Testis (tissue), 5 donors: ENCODE measurements at places on chromosomes 4 and X. TPM values are rescaled to one million over a fixed set of nuclear protein-coding genes. Genes with fewer than 3 reads are reported as not detected.

DNA sequence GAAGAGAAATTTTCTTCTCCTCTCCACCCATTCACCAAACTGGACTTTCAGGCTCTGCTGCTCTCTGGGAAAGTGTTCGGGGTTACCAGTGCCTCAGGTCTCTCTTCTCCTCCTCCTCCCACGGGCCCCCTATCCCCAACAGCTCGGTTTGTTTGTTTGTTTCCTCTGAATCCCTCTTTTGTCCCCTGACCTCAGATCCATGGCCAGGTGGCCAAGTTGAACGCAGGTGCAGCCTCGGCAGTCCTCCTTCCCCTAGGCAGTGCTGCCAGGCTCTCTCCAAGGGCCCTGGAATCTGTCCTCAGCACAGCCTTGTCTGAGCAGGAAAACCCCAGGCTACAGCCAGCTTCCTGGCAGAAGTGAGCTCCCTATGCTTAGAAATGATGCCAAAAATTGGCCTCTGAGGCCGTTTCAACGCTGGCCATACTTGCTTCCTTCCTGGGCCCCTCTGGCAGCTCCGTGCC lies 60.0 kb downstream of the FHDC1 start:
- no peaks in the 10 kb centered on the region for H3K4me1 ChIP-seq
- no peaks in the 10 kb centered on the region for H3K36me3 ChIP-seq
- no peaks in the 10 kb centered on the region for H3K27me3 ChIP-seq
- no peak overlapping the region for H3K27ac ChIP-seq
- no peak overlapping the region for H3K4me3 ChIP-seq
- DNase-seq: no peak

ASMT gene
- 0.37 TPM for total RNA-seq

VSIG1 gene
- total RNA-seq: 333 TPM

GRCh38 chrX:21745756-21746155 lies 12.2 kb downstream of the SMPX start:
- no peaks in the 10 kb centered on the region for H3K27me3 ChIP-seq
- peak; percentile 51 for DNase-seq
- no peak overlapping the region for H3K27ac ChIP-seq
- no peaks in the 10 kb centered on the region for H3K4me1 ChIP-seq
- H3K4me3 ChIP-seq: no peak overlapping the region

DNA sequence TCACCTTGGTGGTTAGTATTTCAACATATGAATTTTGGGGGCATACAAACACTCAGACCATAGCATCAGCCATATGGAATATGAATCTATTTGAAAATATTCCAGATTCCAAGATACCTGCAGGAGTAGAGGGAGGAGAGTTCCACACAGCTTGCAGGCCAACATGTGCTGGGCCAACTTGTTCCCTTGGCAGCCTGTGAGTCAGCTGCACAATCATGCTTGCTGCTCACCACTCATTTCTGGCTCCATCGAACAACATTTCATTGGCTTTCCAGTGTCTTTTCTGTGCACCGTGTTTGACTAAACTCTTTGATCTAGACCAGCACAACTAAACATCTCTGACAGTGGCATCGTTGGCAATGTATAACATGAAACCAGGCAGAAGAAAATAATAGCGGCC lies 282.5 kb upstream of the RASGEF1B start:
- no peaks in the 10 kb centered on the region for H3K36me3 ChIP-seq
- DNase-seq: no peak
- H3K4me1 ChIP-seq: no peaks in the 10 kb centered on the region
- H3K27ac ChIP-seq: no peak overlapping the region

PLP1 gene
- total RNA-seq: 119 TPM

CT45A3 gene
- total RNA-seq: 19.9 TPM

DNA sequence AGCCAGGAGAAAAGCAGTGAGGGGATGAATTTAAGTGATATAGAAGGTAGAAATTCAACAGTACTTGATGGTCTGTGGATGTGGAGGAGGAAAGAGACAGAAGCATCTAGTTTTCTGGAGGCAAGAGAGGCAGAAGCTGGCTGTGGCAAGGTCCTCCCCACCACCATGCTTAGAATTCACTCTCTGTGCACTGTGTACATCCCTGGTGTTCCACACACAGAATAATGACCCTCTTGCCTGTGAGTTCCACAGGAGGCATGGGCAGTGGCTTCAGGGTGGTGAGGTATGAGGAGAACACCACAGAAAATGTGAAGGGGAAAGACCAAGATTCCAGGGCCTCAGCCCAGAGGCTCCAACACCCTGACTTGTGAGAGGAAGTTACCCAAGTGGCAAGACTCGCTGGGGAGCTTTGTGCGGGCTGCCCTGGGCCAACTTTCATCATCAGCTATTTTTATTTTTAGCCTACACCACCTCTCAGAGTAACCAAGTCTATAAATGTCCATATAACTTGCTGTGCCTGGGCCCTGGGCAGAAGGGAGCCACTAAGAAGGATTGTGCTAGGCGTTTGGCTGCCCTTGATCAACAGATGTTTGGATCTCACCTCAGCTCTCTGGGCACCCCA lies 7.8 kb upstream of the INTS6L start:
- H3K27ac ChIP-seq: no peak overlapping the region
- DNase-seq: no peak
- H3K36me3 ChIP-seq: no peaks in the 10 kb centered on the region
- H3K4me1 ChIP-seq: no peaks in the 10 kb centered on the region

DNA sequence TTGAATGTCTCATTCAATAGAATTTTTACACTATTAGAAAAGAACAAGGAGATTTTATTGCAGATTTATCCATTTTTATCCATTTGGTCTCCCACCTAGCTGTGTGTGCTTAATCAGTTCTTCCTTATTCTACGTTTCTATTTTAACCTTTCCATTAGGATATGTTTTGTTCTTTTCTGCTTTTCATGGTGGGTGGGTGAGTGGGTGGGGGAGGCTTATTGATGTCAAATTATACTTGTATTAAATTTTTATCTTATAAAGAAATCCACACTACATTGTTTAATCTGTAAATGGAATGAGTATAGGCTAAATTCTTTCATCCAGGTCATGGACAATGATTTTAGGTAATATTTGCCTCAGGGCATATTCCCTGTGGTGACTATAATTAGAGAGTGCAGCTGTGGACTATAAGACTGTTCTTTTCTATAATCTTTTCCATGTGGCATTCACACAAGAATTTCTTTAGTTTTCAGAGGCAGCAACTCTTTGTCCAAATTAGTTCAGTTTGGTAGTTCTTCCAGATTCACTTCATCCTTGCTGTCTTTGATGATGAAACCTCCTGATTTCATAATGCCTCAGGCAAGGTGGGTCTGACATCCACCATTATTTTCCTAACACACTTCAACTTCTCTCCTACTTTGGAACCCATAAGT lies 2451.8 kb downstream of the PCDH7 start:
- no peak for DNase-seq
- no peak overlapping the region for H3K27ac ChIP-seq
- H3K4me3 ChIP-seq: no peak overlapping the region
- H3K27me3 ChIP-seq: no peaks in the 10 kb centered on the region
- no peaks in the 10 kb centered on the region for H3K36me3 ChIP-seq
- no peaks in the 10 kb centered on the region for H3K4me1 ChIP-seq

- no peak overlapping the region for H3K27ac ChIP-seq
- no peaks in the 10 kb centered on the region for H3K27me3 ChIP-seq
- H3K36me3 ChIP-seq: no peaks in the 10 kb centered on the region
- H3K4me1 ChIP-seq: no peaks in the 10 kb centered on the region
- H3K4me3 ChIP-seq: no peak overlapping the region
Observed at GRCh38 chrX:17680732-17681413, 56.4 kb upstream of the SCML1 start.

- no peak for DNase-seq
- no peak overlapping the region for H3K4me3 ChIP-seq
Observed at GRCh38 chr4:121726642-121727268, 30.0 kb upstream of the ANXA5 start.

- no peak overlapping the region for H3K4me3 ChIP-seq
- no peak overlapping the region for H3K27ac ChIP-seq
- no peaks in the 10 kb centered on the region for H3K4me1 ChIP-seq
- no peak for DNase-seq
Observed at GRCh38 chr4:52729586-52729985, 21.6 kb downstream of the ERVMER34-1 start.

GRCh38 chr4:147816382-147817254 lies 84.7 kb downstream of the ARHGAP10 start:
- no peaks in the 10 kb centered on the region for H3K27me3 ChIP-seq
- no peak overlapping the region for H3K4me3 ChIP-seq
- peak; percentile 77 for DNase-seq

DNA sequence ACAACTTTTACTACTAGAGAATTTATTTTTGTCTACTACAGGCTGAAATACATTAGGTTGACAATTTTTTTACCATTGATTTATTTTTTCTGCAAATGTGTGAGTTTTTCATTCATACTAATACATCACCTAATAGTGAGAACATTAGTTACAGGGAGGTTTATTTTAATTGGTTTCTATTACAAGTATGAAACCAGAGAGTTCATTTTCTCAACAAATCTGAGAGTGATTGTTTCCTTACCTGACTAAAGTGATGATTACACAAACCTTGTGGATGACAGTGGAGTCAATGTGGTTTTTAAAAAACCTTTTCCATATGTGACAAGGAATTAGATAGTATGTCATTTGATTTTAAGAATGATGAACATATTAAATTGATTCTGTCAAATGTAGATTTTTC lies 227.4 kb downstream of the PALLD start:
- H3K4me3 ChIP-seq: no peak overlapping the region
- H3K36me3 ChIP-seq: no peaks in the 10 kb centered on the region
- H3K27ac ChIP-seq: no peak overlapping the region

GRCh38 chr4:24970635-24971034 lies 57.8 kb upstream of the CCDC149 start:
- H3K27me3 ChIP-seq: no peaks in the 10 kb centered on the region
- H3K27ac ChIP-seq: no peak overlapping the region
- H3K36me3 ChIP-seq: no peaks in the 10 kb centered on the region
- no peaks in the 10 kb centered on the region for H3K4me1 ChIP-seq
- no peak for DNase-seq

DNA sequence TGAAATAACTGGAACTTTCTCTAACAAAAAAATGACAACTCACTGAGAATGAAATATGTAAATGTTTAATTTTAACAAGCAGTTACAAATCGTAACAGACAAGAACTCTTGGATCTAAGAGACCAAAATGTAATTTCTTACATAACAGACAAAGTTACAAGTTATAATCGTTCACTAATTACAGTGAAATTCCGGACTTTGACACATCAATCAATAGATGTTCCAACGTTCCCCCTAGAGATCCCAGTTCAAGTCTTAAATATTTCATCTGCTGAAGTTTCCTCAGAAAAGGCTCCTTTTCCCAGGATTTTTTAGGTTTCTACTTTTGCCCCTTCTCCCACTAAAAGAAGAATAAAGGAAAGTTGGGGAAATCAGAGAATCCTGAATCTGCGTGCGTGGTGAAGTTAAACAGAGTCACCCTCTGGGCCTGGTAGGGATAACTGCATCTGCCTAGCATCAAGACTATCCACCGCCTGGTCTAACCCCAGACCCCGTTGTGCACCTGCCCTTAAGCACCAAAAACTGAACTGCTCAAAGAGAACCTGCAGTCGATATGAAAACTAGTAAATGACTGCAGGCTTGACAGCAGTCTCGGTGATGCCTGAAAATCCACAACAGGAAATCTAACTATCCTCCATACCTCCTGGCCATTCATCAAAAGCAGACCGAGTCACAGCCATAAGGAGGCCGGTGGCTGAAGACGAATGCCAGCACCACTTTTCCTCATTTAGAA lies 2.3 kb downstream of the IRF2 start:
- peak overlapping the region; percentile 94 for H3K4me3 ChIP-seq
- no peak for DNase-seq
- H3K27ac ChIP-seq: peak overlapping the region; percentile 97
- no peaks in the 10 kb centered on the region for H3K36me3 ChIP-seq
- no peaks in the 10 kb centered on the region for H3K27me3 ChIP-seq

NLGN3 gene
- total RNA-seq: 7.6 TPM

CCDC120 gene
- 11.0 TPM for total RNA-seq

TMEM192 gene
- 21.7 TPM for total RNA-seq

DNA sequence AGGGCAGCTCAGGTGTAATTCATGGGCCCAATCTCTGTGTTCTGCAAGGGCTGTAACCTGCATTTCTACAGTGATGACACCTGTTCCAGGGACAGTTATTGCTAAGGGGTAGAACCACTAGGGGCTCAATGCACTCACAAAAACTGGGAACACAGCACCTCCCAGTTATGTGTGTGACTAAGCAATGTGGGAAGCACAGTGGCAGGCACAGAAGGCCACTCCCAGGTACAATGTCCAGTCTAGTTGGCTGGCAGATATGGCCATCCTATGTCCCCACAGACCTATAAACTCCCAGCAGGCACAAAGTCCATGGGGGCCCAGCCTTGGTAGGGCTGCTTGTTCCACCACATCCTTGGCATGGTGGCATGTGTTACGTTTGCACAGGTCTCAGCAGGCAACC lies 25.7 kb downstream of the CXCL13 start:
- no peaks in the 10 kb centered on the region for H3K27me3 ChIP-seq
- H3K4me3 ChIP-seq: no peak overlapping the region
- no peak overlapping the region for H3K27ac ChIP-seq
- H3K4me1 ChIP-seq: no peaks in the 10 kb centered on the region

DNA sequence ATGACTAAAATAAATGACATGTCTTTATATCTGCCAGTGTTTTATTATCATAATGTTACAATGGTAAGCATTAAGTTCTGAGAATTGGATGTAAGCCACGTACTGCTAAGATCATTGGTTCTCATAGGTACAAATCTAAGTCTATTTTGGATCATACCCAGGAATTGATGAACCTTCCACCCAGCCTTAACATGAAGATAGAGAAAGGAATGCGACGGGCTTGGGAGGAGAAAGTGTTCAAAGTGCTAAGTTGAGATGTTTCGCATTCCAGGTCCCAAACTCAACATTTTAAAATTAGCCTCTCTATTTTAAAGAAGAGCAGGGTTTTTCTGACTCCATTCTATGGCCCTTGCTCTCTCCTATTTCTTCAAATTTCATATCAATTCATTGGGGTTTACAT lies 54.9 kb upstream of the FRAS1 start:
- H3K4me1 ChIP-seq: no peaks in the 10 kb centered on the region
- no peak overlapping the region for H3K27ac ChIP-seq
- H3K36me3 ChIP-seq: no peaks in the 10 kb centered on the region

- no peaks in the 10 kb centered on the region for H3K4me1 ChIP-seq
- H3K36me3 ChIP-seq: no peaks in the 10 kb centered on the region
- DNase-seq: no peak
- H3K27me3 ChIP-seq: no peaks in the 10 kb centered on the region
- no peak overlapping the region for H3K4me3 ChIP-seq
- no peak overlapping the region for H3K27ac ChIP-seq
Observed at GRCh38 chr4:5758741-5759140, 47.7 kb downstream of the EVC start.

GRCh38 chr4:55682295-55682694 lies 46.2 kb upstream of the NMU start:
- no peak for DNase-seq
- no peaks in the 10 kb centered on the region for H3K4me1 ChIP-seq
- no peak overlapping the region for H3K4me3 ChIP-seq

PCDH7 gene
- total RNA-seq: 2.8 TPM

GRCh38 chr4:20474119-20474518 lies 222.4 kb downstream of the SLIT2 start:
- no peaks in the 10 kb centered on the region for H3K36me3 ChIP-seq
- H3K27me3 ChIP-seq: no peaks in the 10 kb centered on the region
- peaks cover 4% of the 10 kb centered on the region for H3K4me1 ChIP-seq
- H3K27ac ChIP-seq: no peak overlapping the region
- H3K4me3 ChIP-seq: no peak overlapping the region

- H3K36me3 ChIP-seq: no peaks in the 10 kb centered on the region
- H3K4me1 ChIP-seq: no peaks in the 10 kb centered on the region
- no peak overlapping the region for H3K4me3 ChIP-seq
Observed at GRCh38 chr4:170193496-170193895, 103.7 kb upstream of the AADAT start.

- H3K27ac ChIP-seq: no peak overlapping the region
- DNase-seq: peak; percentile 89
Observed at GRCh38 chrX:49184294-49185281, 1.6 kb downstream of the PRICKLE3 start.
